ENCODE measurements at places on chromosomes 7 and 10.

DNA sequence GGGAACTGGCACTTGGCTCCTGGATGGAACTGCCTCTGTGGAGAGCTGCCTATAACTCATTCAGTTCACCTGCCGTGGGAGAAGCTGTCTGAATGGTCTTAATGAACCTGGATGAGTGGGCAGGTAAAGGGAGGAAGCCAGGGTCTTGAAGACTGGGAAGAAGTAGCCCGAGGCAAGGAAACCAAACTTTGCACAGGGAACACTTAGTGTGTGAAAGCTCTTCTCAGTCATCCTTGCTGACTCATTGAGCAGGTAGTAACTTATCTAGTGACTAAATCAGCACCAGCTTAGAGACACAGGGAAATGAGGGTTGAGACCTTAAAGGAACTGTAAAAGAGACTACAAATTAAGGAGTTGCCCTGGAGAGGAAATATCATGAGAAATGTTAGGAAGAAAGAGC is 9.9 kb downstream of the LRRC4 start:
- DNase-seq: peak; percentile 45

- DNase-seq: no peak
These were observed 28.6 kb downstream of the VCL start for GRCh38 chr10:74026428-74027015.

DNA sequence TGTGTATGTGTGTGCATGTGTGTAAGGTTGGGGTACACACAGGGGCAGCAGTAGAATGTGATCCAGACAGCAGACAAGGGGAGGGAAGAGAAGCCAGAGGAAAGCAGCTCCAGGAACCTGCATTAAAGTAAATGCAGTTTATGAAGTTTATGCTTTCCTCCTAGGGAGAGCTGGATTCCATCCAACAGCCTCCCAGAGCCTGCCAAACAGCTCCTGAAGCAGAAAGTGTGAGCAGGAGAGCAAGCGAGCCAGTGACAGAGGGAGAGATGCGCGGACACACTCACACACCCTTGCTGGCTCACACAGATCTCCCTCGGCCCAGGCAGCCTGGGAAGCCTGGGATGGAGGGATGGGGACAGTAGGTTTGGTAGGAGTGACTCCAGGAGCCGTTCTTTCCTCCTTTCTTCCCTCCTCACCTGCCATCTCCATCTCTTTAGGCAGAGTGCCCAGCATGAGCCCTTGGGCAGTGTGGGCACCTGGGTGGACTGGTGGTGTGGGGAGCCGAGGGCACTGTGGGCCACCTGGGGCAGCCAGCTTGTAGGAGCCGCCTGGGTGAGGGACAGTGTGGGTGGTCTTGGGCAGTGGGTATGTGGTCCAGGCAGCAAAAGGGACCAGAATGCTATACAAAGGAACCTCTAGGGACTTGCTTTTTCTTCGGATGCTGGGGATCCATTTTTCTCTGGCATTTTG is 46.1 kb downstream of the PAX2 start:
- no peak for DNase-seq

DNA sequence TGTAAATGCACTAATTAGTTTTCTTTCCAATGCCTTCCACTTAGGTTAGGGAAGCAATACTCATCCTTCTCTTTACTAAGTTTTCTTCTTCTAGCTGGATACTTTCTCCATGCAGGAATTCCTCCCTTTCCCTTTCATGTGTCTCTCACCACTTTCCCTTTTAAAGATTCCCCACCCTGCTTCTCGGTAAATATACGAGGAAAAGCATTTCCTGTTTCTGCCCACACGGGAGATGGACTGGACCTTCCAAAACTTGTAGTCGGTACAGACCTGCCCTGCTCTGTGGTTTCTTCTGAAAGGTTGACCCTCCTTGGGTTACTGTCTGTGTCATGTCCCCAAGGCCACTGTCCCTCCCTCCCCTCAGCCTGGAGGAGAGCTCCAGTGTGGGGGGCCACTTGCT is 58.9 kb upstream of the LYZL2 start:
- no peak for DNase-seq

DNA sequence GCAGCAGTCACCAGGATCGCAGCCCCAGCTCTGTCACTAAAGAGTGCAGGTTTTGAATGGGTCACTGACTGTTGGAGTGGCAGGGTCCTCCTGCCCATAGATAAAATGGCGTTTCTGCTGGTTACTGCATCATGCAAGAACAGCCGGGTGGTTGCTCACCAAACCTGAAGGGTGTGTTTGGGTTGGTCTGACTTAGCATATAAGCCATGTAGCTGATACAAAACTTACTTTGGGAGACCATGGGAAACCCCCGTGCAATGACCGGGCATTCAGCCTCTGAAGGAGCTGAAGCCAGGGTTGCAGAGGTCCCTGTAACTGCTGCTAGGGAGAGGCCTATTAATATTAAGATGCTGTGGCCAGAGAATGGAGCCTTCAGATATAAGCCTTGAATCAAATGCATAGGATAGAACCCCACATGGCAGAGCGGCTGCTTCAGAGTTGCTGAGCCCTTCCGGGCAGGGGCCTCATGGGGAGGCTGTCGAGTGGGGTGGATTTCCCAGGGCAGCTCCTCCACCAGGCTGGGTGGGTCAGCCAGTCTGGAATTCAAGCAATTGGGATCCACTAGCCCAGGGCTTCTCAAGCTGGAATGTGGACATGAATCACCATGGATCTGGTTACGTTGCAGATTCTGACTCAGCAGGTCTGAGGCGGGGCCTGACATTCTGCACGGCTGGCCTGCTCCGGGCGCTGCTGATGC is 70.9 kb upstream of the CTBP2 start:
- DNase-seq: peak; percentile 96

DNA sequence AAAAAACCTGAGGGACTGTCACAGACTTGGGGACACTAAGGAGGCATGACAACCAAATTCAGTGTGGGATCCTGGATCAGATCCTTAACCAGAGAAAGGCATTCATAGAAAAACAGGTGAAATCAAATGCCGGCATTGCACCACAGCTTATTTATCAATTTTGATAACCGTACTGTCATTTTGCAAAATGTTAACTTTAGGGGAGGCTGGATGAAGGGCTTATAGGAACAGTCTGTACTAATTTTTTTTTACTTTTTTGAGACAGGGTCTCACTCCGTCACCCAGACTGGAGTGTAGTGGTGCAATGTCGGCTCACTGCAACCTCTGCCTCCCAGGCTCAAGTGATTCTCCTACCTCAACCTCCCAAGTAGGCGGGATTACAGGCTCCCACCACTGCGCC is 217.1 kb downstream of the ELMO1 start:
- DNase-seq: no peak

DNA sequence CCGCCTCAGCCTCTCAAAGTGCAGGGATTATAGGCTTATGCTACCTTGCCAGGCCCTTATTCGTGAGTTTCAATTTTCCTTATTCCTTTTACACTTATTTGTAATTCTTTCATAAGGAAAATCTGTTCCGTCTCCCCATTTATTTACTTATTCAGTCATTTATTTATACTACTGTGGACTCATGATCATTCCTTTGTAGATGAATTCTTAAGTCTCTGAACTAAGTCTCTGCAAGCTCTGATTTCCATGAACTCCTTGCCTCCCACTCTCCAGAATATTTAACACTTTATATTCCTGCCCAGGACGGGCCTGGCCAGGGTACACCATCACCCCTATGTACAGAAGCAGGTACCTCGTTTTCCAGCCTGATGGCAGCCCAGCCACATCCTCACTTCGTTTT is 39.4 kb downstream of the PFKFB3 start:
- DNase-seq: no peak

GRCh38 chr7:80907612-80908011 is 11.2 kb downstream of the SEMA3C start:
- no peak for DNase-seq

DNA sequence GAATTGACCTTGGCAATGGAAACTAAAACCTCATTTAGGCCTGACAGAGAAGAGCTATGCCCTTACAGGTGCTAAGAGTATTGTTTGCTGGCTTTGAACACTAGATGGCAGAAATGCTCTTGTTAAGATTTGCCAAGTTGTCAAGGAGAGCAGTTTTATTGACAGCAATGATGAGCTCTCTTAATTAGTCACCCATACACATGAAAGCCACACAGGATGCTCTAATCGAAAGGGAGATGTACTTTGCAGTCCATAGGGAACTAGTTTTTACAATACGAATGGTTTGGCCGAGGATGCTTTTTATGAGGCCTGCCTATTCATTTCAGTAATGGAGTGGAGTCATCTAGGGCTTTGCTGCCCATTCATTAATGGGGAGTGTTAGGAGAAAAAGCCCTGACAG is 45.4 kb upstream of the MBL2 start:
- peak; percentile 53 for DNase-seq

- peak; percentile 64 for DNase-seq
These were observed 62.9 kb upstream of the MKRN1 start for GRCh38 chr7:140542228-140542603.

- no peak for DNase-seq
These were observed 44.2 kb upstream of the TES start for GRCh38 chr7:116166156-116166555.

- no peak for DNase-seq
These were observed 37.8 kb downstream of the RNLS start for GRCh38 chr10:88545359-88545758.

GRCh38 chr7:8387551-8388256 is 45.7 kb upstream of the NXPH1 start:
- DNase-seq: no peak

- DNase-seq: peak; percentile 10
These were observed 124.3 kb downstream of the THSD7A start for GRCh38 chr7:11707606-11708193.

DNA sequence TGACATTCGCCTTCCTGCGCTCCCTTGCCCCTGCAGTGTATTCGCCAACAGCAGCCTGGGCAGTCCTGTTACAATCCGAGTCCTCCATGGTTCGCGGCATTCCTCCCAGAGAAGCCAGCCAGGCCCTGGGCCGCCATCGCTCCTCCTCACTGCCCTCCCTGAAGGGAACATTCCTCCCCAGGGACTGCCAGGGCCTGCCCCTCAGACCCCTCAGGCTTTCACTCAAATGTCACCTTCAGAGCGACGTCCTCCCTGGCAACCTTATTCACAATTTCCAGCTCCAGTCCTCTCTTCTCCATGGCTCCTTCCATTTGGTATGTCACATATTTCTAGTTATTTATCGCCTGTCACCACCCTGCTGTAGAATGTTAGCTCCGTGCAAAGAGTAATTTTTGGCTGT is 17.4 kb downstream of the ADAMTS14 start:
- DNase-seq: peak; percentile 42

DNA sequence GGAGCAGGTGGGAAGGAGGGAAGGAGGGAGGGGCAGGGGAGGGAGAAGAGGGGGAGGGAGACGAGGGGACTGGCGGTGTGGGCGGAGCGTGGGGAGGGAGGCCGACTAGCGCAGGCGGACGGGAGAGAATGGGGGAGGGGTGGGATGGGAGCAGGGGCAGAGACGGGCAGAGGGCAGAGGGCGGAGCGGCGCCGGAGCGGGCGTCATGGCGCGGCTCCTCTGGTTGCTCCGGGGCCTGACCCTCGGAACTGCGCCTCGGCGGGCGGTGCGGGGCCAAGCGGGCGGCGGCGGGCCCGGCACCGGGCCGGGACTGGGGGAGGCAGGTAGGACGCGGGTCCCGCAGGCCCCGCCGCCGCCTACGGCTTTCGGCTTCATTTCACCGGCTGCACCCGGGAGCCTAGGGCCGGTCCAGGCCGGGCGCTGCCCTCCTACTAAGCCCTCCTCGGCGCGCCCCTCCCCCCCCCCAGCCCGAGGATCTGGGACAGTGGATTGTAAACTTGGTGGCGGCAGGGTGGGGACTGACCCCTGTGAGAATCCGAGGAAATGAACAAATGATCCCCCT is at the start of gene MSRB2:
TSS of gene MSRB2 (plus strand) at position 176 of the 562 bp plus-strand sequence. CDS start at position 206, 30 bp downstream.
- peak; percentile 95 for DNase-seq

DNA sequence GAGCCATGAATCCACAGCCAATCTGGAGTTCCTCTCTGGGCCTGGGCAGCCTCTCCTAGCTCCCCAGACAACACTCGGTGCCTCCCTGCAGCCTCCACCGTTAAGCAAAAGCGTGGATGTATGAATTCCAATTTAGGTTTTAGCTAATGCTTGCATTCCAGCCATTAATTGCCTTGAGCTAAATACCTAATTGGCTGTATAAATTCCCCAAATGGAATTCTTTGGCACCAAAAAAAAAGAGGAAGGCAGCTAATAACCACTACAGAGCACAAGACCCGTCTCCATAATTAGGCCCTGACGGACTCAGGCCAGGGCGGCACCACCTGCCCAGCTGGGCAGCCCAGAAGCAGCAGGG is 140.5 kb downstream of the PTPRN2 start:
- DNase-seq: no peak

DNA sequence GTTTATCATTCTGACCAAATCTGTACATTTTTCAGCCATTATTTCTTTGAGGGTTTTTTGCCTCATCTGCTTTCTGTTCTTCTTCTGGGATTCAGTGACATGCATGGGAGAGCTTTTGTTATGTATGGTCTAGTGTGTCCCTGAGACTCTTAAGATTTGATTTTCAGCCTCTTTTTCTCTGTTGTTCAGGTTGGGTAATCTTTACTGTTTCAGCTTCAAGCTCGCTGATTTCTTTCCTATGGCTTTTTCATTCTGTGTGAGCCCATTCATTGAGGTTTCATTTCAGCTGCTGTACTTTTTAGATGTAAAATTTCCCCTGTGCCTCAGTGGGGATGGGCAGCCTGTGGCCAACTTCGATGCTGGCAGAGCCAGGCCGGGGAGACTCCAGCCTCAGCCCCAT is 38.1 kb downstream of the FOXK1 start:
- DNase-seq: no peak

- DNase-seq: no peak
These were observed 10.1 kb downstream of the KNDC1 start for GRCh38 chr10:133170092-133170491.

DNA sequence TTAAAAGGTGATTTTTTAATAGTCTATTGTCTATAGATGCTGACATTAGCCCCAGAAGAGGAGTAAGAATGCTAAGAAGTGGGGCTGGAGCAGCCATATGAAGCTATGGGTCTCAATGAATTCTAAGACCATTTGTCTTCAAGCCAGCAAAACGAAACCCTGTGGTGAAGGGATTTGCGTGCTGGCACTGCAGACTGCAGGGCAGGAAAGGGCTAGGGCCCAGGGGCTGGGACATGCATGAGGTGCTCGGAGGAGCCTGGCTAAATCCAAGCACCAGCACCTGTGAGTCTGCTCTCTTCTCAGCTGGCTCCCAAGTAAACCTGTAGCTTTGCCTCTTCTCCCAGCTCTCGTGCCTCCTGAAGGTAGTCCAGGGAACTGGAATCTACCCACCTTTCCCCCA is 1.3 kb upstream of the NDST2 start:
- DNase-seq: no peak

- no peak for DNase-seq
These were observed 21.1 kb upstream of the PSMG3 start for GRCh38 chr7:1590887-1591286.

DNA sequence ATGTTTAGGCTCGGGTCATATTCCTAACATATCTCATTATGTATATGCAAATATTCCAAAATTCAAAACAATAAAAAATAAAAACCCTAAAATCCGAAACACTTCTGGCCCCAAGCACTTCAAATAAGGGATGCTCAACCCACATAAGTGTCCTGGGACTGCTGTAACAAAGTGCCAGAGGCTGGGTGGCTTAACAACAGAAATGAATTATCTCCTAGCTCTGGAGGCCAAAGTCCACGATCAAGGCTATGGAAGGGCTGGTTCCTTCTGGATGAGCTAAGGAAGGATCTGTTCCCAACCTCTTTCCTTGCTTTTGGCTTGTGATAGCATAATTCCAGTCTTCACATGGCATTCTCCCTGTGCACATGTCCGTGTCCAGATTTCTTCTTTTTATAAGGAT is 181.6 kb upstream of the NFE2L3 start:
- DNase-seq: no peak
